ENCODE measurements at places on chromosomes 7 and 10. TPM values are rescaled to one million over a fixed set of nuclear protein-coding genes. Genes with fewer than 3 reads are reported as not detected.

DNA sequence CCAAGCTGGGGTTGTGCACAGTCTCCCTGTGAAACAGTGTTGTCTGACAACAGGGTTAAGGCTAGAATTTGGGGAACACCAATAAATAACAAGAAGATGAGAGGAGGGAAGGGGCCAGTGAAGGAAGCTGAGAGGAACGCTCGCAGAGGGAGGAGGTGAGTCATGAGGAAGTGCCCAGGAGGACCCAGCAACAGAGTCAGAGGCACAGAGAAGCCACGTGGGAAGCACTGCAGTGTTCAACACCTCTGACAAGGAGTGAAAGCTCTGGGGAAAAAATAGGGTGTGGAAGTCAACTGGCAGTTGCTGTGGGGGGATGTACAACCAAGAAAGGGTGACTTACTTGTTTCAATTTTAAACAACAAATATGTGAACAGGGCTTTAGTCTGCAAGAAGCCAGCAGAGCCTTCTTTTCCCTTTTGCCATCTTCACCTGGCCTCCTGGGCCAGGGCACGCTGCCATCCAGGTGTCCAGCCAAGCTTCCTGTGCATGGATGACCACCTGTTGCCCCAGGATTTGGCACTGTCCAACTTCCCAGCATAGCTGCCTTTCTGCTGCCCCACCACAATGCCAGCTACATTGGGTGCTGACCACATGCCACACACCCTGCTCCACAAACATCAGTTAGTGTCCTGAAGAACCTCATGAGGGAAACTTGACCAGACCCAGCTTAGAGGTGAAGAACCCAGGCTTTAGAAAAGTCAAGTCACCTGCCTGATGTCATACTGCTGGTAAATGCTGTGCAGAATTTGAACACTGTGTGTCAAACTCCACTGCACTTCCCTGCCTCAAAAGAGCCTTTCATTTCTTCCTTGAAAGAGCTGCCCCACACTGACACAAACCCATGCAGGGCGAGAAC, 69.6 kb downstream of the ATXN7L1 start:
- DNase-seq, result no peak

GRCh38 chr10:77187376-77187999, 450.1 kb downstream of the KCNMA1 start:
- DNase-seq, result no peak

DNA sequence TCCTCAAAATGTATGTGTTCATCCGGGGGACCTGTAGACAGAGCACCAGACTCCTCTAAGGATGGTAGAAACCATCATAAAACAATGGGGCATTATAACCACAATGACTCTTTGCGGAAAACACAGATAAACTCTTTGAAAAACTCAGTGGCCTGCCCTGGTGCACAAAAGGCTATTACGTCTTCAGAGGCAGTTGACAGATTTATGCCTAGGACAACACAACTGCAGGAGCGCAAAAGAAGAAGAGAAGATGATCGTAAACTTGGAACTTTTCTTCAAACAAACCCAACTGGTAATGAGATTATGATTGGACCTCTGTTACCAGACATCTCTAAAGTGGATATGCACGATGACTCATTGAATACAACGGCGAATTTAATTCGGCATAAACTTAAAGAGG, 6.0 kb downstream of the RBM48 start:
- DNase-seq, result no peak

DNA sequence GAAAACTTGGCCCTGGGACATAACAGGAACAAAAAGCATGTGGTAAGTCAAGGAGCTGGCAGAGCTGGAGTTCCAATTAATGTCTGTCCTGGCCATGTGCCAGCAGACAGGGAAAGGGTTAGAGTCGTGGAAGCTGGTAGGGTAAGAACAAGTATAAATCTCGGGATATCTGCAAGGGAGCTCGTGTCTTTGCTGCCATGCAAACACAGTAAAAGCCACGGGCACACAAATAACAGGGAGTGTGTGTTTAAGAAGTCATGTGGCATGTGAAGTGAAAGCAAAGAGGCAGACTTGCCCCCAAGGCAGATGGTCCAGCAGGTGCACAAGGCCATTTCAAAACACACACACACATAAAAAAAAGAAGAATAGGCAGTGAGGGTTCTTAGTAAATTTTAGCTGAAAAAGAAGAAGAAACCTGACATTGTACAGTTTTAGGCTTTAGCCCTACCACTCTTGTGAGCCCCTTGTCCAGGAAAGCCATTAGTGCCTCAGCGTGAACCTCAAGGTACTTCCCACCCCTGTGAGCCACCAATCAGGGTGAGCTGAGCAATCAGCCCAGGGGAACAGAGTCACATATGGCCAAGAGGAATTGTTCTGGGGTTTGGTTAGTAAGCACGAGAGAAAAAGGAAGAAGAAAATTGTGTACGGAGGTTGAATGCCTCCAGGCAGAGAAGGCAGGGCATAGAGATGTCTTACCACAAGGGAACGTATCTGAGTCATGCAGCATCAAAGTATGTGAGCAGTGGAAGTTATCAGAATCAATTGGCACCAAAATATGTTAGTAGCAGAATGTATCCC, 32.8 kb upstream of the ARHGAP12 start:
- no peak for DNase-seq

GRCh38 chr10:127257395-127257794, 61.0 kb upstream of the INSYN2A start:
- DNase-seq, result no peak

The SH2D4B gene
- polyA plus RNA-seq, result 0.14 TPM

- no peak for DNase-seq
These were observed 7.4 kb upstream of the NRCAM start for GRCh38 chr7:108463613-108464012.

The BLNK gene
- 3.5 TPM for polyA plus RNA-seq

DNA sequence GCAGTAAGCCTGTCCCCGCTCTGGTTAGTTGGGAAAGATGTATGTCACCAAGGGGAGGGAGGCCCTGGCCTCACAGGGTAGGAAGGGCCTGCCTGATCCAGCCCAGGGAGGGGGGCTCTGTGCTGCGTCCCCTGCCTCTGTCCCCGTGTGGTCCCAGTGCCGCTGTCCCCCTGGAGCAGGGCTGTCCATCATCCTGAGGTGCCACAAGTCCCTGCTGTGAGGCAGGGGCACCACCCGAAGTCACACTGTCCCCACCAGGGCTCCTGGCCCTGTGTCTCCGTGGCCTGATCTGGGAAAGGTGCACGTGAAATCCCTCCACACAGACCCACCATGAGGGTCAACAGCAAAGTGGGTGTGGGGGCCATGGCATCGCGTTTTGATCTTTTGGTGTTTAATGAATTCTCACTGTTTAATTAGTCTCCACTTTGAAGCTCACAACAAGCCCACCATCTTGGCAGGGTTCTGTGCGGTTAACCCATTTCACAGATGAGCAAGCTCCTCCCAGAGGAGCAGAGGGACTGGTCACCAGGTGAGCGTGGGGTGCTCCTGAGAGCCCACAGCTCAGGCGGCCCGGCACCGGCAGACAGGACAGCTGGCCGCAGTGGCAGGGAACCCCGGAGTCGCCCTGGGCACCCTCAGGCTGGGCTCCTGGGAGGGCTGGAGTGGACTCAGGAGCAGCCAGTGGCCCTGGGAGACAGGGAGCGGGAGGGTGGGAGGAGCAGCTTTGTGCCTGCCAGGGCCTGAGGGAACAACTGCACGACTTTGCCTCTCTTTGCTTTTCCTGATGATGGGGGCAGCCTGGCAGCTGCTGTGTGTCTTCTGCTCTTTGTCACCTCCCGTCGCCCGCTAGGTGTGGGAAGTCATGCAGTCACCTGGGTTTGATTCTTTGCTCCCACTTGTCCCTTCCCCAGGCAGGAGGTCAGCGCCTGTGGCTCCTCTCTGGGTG, 12.0 kb upstream of the CRYGN start:
- DNase-seq, result no peak

The YAE1 gene
- polyA plus RNA-seq, result 49.2 TPM

The MYO3A gene
- polyA plus RNA-seq, result 7.0 TPM

GRCh38 chr7:24721481-24722001, 35.7 kb downstream of the GSDME start:
- no peak for DNase-seq

- DNase-seq, result no peak
These were observed 13.8 kb downstream of the DAGLB start for GRCh38 chr7:6433784-6434615.

The SLC16A12 gene
- polyA plus RNA-seq, result 30.8 TPM

DNA sequence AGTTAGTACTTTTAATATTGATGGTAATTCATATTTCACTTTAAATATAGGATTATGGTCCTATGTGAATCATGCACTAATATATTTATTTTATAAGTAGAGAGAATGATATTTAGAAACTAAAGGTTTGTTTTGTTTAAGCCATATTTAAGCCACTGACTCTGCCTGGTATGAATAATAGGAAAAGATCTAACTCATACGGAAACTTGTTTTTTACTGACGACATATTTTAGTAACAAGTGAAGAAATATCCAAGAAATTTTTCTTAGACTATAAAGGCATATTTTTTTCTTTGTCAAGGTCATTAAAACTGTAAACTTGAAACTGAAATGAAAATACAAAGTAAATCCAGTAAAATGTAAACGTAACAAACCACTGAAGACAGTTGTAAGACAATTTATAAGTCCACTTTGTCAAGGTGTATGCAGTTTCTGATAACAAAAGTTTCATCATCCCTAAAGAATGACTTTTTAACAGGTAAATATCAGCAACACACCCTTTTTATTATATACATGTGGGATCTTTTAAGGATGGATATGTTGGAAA, 147.1 kb downstream of the PHF14 start:
- DNase-seq, result no peak

- no peak for DNase-seq
These were observed 27.8 kb downstream of the CXCL12 start for GRCh38 chr10:44357023-44357540.

DNA sequence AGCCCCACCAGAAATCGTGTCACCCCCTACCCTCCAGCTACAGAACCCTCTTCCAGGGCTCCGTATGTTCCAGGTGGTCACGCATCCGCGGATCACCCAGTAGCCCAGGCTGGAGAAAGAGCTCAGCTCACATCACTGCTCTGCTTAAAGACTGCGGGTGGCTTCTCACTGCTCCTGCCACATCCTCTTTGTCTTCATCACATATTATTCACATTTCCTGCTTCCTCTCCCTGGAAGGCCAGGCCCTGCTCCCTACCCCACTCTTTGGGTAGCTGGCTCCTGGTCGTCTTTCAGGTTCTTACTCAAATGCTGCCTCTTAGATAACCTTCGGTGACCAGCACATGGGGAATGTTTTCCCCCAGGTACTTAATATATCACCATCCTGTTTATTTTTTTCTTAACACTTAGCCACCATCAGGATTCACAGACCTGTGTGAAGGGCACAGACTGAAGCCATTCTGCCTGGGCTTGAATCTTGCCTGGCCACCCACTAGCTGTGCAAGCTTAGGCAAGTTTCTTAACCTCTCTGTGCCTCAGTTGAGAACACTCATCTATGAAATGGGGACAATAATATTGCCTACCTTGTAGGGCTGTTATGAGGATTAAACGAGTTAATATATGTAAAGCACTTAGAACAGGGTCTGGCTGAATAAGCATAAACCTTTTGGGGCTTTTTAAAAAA, 307.8 kb downstream of the PRPF18 start:
- DNase-seq, result no peak

All from left renal pelvis (tissue), 4 donors.